ENCODE measurements at places on chromosomes 1 and 21.

- DNase-seq, result no peak
These were observed 46.7 kb downstream of the PHC2 start for GRCh38 chr1:33384040-33384812.

DNA sequence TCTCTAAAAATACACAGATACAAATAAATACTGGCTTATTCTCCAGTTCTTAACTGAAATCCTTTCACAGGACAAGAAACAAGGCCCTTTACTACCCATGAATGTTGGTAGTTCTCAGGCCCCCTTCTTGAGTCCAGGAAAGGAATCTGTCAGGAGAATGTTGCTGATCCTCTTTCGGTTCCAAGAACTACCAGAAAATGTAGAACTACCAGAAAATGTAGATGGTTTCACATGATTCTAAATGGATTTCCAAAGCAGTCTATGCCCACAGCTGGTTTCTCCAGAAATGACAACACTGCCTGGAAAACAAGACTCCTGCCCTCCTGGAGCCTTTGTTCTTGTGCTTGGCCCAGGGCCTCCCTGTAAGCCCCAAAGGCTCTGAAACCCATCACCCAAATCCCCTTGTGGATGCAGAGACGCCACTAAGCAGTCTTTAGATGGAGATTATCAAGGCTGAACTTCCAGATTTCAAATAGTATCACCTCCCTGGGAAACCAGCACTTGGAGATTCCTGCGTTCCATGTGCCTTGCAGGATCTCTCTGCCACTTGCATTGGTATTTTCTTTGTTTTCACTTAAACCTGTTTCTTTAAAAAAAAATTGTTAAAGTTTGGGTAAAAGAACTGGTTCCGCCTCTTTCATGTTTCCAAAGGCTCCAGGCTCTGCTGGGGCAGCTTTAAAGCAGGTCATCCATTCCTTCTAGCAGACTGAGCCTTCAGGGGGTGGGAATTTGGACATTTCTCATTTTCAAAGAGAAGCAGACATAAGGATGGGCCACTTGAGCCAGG lies 53.4 kb downstream of the MAN1C1 start:
- no peak for DNase-seq

GRCh38 chr1:207815466-207815865 lies 63.6 kb downstream of the CD46 start:
- DNase-seq, result no peak

DNA sequence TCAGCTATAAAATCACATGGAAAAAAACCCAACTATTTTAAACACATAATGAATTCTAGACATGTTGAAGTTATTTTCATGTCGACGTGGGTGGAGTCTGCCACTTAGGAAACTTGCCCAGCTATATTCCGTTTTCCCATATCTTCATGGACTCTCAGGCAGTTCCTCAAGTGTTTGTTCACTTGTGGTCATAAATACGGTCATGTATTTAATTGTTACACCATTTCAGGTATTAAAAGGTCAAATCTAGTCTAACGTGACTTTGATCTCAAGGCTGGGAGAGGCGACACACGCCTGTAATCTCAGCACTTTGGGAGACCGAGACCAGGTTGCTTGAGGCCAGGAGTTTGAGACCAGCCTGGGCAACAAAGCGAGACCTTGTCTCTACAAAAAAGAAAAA lies 346.9 kb downstream of the PBX1 start:
- DNase-seq, result no peak

- no peak for DNase-seq
These were observed 20.3 kb upstream of the C2CD2 start for GRCh38 chr21:41973861-41974751.

DNA sequence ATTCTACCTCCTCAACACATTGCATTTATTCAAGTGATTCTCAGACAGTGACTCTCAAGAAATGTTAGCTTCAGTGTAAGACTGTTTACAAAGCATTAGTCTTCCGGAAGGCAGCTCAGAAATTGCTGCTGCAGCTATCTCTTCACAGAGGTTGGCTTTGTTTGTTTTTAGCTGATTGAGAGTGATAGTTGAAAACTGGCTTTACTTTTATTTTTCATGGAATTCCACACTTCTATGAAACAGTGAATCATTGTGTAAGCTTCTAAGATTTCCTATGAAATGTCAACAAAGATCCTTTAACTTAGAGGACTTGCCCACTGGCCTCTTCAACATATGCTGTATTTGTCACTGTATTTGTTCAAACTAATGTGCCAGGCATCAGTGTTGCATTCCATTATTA lies 121.3 kb downstream of the TNNI3K start:
- no peak for DNase-seq

GRCh38 chr1:47569681-47570470 lies 132.0 kb downstream of the FOXD2 start:
- DNase-seq, result no peak

DNA sequence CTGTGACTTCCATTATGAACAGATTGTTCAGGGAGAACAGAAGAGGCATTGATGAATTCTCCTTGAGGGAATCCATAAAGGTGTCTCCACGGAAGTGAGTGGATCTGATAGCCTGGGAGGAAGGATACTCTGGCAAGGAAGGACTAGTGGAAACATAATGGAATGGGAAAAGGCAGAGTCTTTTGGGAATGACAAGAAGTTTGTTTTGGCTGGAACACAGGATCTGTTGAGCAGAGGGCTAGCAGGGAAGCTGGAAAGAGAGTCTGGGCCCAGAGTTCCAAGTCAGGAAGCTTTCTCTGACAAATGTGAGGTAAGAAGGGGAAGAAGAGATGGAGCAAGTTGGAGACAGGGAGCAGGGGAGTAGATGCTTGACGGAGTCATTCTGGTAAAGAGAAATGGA lies 8.1 kb downstream of the ADAMTS5 start:
- no peak for DNase-seq

- DNase-seq, result no peak
These were observed 67.3 kb upstream of the KCNJ6 start for GRCh38 chr21:37983336-37984095.

DNA sequence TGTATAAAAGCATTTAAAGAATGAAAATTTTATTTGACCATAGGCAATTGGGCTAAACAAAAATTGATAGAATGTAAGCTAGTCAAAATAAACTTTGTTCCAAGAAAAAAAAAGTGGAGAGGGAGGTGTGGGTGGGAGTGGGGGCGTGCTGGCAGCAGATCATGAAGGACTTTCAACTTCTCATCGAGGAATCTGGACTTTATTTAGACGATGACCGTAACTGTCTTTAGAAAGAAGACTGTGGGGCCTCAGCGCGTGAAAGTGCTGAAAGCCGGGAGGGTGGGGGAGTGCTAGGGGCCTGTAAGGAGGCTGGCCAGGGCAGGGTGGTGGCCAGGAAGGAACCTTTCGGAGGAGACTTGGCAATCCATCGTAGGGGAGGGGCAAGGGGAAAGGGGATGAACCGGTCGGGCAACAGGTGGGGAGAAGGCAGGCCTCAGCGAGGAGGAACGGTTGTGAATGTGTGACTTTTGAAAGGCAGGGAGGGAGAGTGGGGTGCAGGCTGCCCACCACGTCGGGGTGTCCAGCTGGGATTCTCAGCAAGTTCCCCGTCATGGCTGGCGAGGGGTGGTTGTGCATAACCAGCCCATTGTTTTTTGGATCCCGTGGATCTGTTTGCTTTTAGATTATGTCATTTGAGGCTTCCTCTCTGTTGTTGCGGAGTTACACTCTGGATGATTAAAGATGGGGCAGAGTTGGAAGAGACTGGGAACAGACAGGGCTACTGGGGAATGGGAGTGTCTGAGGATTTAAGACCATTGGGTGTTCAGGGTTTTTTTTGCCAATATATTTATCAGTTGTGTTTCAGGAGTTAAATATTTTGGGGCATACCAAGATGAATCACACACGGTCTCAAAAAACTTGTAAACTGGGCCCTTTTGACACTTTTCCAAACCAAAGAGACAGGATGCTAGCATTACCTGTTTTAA lies 35.5 kb downstream of the HUNK start:
- DNase-seq, result no peak

DNA sequence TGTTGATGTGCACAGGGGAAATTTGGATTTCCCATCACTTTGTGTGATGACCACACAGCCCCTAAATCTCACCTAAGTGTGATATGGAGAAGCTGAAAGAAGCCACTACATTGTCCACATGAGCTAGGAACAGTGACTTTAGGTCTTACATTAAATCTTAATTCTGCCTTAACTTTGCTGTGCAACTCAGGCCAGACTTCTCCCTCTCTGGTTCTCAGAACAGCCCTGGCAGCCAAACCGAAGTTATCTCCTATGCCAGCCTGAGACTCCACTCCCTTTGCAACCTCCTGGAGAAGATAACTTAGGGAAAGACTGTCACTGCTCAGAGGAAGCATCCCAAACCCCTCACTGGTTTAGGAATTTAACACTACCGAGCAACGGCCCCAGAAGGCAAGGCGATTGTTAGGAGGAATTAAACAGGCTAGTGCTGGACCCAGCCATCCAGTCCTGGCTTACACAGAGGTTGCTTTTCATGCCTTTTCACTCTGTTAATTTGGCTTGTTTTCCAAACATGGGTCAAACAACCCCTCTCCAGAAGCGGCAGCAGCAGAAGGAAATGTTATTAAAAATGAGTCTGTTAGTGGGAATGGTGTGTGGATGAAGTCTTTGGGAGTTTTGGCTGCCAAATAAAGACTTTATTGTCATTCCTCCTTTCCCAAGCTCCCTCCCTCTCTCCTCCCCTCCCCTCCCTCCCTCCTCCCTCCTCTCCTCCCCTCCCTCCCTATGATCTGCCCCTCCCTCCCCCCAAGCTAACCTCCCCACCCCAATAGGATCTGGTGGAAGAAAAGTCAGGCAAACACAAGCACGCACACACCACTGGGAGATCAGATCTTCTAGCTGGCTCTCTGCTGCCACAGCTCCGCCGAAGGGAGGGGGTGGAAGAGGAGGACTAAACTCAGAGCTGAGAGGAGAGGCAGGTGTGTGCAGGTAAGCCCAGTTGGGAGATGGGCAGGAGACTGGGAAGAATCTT lies at the start of gene PRELP:
Gene PRELP, plus strand, starts transcription at position 795 of the 970 bp plus-strand sequence. CDS start 7,379 bp downstream, outside the sequence.
- no peak for DNase-seq

DNA sequence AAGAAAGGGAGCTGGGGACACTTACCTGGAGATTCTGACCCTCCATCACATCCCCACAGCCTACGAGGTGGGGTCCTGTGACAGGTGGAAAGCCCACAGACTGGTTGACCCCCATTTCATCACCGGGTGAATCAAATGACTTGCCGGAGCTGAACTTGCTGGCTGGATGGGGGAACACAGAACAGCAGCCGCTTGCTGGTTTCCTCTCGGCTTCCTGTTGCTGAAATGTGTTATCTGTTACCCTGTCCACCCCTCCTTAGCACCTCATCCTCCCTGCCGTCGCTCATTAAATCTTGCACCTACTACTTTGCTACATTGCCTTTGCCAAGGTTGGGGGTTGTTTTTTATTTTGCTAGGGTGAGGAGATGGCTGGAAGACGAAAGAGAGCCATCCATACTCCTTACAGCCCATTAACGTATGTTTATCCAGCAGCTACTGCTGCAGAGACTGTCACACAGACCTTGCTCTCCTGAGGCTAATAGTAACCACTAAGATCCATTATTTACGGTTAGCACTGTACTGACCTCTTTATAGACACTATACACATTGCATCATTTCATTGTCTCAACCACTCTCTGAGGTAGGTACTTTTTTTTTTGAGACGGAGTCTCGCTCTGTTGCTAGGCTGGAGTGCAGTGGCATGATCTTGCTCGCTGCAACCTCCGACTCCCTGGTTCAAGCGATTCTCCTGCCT lies 7.0 kb downstream of the PAFAH2 start:
- peak; percentile 4 for DNase-seq

- DNase-seq, result no peak
These were observed 7.5 kb upstream of the LAMC2 start for GRCh38 chr1:183178545-183178944.

- no peak for DNase-seq
These were observed 469.6 kb downstream of the NPHP4 start for GRCh38 chr1:5522531-5523145.

- DNase-seq, result no peak
These were observed 59.9 kb downstream of the SIPA1L2 start for GRCh38 chr1:232570007-232570406.

DNA sequence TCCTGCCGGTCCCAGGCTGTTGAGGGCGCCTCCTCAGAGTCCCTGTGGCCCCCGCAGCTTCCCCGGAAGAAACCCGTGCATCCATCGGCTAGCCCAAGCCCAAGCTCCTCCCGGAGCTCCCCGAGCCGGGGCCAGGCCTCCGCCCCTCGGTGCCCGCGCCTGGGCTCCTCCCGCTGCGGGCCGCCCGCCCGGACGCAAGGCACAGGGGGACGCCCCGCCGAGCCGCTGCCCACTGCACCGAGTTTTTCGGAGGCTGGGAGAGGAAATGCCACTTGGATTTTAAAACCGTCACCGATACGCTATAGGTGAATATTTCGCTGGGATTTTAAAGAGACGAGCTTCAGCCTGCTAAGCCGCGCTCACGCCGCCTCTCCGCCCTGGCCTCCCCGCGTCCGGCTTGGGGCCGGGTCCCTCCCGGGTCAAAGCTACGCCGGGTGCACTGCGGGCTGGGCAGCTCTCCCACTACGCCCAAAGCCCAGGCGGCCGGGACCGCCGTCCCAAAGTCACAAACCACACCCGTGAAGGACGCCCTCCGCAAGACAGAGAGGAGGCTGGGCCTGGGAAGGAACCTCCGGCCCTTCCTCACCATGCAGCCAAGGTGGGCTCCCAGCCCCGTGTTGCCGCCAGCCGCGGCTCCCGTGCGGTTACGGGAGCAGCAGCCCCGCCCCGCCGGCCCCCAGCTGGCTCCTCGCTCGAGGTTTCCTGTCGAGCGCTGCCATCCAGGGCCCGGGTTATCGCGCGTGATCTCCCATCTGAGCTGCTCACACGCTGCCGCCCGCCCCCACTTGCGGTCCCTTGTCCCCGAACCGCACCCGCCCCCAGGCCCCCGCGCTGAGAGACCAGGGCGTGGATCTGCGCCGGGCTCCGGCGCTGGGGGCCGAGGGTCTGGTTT lies 63.2 kb downstream of the CD247 start:
- DNase-seq, result peak; percentile 80

DNA sequence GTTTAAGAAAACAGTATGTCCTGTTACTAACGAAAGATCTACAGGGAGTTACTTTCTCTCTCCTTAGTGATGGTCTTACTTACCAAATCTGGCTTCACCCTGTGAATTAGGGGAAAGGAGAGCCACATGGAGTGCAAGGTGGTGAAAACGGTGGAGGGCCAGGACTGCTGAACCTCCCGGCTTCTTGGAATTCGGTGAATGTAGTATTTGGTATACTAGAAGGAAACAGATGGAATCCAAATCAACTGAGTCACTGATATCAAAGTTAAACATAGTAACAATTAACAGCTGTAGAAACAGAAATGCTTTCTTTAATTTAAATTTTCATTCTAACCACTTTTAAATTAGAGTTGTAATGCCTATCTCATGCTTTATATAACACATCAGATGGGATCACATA lies 45.7 kb downstream of the ALG14 start:
- no peak for DNase-seq

DNA sequence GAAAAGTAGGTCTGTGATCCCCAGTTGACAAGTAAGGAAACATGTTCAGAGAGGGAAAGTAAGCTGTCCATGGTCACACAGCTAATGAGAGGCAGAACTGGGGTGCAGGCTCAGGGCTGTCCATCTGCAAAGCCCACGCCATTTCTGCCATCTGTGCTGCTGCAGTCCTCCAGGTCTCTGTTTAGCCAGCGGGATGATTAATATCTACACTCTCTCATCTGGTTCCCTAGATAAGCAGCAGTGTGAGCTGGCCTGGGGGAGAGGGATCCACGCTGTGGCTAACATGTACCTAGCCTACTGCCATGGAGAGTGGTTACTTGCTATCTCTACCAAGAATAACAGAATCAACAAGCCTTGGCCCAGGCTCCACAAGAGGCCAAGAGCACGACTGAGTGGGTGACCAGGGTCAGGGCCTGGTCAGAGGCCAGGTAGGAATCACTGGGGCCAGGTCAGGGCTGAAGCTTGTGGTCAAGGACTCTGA lies 75.2 kb downstream of the TRABD2B start:
- DNase-seq, result no peak
